ENCODE measurements at places on chromosomes 5 and 9.

- no peak for DNase-seq
Observed at GRCh38 chr9:123216251-123216797, 52.1 kb downstream of the STRBP start.

DNA sequence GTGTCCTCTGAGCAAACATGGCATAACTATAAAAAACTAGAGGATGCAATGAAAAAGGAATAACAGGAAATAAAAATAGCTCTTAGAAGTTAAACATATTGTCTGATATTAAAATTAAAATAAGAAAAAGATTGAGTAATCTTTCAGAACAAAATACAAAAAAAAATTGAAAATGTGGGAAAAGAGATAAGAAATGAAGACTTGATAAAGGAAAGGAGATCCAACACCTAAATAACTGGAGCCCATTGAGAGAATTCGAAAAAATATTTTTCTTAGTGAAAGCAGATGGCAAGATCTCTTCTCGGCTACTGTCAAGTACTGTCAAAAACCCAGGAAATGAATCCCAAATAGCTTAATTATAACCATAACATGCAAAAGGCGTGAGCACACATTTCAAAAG is 24.9 kb downstream of the LIFR start:
- DNase-seq: no peak

DNA sequence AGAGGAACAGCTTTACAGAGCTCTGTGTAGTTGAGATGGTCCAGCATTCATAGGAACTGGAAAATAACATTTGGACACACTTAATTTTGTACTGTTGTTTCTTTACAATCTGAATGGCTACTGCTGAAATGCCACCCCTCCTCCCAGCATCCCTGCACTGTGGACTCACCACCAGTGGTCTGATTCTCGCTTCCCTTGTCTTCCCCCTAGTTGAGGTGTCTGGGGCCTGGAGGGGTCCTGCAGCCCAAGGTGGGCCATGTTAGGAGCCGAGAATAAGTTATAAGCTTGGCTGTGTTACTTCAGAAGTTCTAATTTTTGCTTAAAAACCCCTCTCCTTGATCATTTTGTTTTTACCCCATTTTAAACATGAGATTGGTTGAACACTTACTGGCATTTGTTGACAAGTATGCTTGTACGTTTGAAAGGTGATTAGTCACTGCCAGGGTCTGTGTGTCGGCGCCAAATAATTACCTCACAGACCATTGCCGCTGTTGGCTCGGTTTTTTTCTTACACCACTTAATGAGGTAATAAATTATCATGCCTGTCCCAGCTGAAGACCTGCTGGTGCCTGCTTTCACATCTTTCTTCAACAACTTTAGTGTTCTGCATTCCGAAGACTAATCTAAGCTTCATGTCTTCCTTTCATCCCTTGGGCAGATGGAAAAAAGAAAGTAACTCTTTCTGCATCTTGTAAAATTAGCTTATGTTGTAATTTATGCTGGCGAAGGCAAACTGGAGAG is 65.8 kb downstream of the MCCC2 start:
- no peak for DNase-seq

GRCh38 chr9:116370556-116370955 is 217.0 kb downstream of the PAPPA start:
- no peak for DNase-seq

DNA sequence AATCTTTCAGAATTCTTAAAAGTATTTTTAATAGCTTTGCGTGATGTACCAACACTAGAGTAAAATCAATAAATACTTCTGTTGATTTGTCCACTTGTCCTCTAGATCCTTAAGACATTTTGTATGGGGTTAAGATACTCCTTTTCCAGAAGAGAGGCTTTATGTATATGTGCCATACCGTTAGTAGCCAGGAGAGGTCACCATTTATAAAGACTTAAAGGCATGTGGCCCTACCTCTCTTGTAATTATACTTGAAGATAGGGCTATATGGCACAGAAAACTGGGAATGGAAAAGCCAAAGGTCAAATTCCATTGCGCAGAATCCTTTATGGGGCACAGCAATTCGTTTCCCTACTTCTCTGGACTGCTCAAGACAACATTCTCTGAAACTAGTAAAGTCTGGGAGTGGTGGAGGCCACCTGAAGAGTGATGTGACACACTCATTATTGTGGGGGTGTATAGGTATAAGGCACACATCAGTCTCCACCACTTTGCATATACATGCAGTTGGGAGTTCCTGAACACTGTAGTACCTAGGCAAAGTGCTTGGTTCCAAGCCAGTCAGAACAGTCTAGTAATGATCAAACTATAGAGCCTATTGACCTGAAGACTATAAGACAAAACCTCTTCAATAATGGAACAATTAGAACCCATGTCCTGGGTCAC is 140.1 kb upstream of the FBXL17 start:
- no peak for DNase-seq

GRCh38 chr5:75551471-75551870 is 39.8 kb downstream of the POLK start:
- DNase-seq: no peak

GRCh38 chr9:108015690-108016089 is 526.1 kb upstream of the KLF4 start:
- DNase-seq: no peak

DNA sequence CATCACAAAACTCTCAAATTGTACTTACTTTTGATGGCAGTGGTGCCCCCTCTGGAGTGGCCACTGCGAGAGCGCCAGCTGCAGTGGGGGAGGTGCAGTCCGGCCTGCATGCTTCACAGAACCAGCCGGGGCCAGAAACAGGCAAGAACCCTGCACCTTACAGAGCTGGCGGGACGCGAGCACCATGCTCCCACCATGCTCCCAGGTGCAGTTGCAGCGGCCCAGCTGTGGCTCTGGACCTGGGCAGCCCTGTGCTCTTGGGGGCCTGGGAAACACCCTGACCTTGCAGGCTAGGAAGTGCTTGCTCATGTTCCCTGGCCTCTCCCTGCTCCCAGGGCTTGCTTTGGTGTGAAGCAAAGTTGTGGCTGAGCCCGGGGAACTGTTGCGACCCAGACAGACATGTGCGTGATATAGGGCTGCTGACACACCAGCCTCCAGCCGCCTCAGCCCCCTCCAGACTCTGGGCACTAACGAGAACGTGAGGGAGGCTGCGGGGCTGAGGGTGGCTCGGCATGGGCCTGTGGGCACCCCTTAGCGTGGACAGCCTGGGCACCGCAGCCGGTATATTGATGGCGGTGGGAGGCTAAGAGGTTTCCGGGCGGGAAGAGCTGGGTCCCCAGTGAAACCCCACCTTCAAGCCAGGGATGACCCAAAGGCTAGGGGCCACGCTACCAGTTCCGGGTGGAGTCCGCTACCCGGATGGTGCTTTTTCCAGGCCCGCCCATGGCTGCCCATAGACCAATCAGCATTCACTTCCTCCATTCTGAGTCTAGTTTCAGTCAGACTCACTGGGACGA is 1809.9 kb upstream of the ACO1 start:
- DNase-seq: no peak

GRCh38 chr9:110521206-110521605 is 58.3 kb downstream of the SVEP1 start:
- DNase-seq: no peak

DNA sequence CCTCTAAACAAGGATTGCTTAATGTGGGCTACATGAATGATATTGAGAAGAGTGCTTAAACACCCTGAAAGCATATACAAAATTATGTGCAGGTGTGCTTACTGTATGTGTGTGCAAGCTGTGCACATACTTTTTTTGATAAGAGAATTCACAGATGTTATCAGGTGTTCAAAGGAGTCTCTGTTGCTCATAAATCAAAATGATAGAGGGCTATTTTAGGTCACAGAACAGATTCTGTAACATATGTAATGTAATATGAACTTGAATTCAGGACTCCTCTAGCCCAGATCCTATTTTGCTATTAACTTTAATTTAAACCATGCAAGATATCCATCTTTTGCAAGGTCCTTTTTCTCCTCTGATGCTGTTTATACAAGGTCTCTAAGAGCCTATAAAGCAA is 38.2 kb downstream of the CCDC192 start:
- no peak for DNase-seq

DNA sequence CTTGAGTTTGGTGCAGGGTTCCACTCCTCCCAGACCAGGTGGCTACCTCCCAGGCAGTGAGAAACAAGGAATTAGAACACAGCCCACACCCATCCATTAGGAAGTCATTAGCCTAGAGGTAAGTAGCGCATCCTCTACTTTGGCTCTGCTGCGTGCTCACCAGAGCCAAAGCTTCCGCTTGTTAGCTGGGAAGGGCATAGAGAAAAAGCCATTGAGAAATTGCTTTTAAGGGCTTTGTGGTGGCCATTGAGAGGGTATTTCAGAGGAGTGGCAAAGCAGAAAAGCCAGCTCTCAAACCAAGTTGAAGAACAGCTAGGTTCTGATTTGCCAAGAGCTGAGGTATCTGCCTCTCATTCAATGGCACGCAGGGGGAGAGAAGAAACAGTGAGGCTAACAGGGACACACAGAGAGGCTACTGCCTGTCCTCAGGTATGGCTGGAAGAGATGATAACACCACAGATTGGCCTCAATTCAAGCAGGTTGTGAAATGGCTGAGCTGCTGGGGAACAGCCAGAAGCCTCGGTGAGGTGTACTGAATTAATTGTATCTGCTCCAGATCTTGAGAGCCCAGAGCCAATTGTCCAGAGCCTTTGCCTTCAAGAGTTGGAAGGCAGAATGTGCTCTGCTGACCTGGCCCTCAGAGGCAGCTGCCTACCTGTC is 119.4 kb downstream of the NTRK2 start:
- DNase-seq: no peak

Data from stimulated activated CD4-positive, alpha-beta T cell treated with anti-CD3 and anti-CD28 coated beads, Interleukin-4, amount 100 ng/mL, for 4 hours (primary cell).